ENCODE measurements at places on chromosomes 1 and 21. TPM values are rescaled to one million over a fixed set of nuclear protein-coding genes. Genes with fewer than 3 reads are reported as not detected.

The CD48 gene
- total RNA-seq, result not detected

The PRDM16 gene
- total RNA-seq, result under 0.01 TPM

The UBIAD1 gene
- total RNA-seq, result 13.4 TPM

The LIN28A gene
- 0.38 TPM for total RNA-seq

The FMOD gene
- total RNA-seq, result 0.25 TPM

Measured in mesangial cell (primary cell).